ENCODE measurements at places on chromosomes 4 and X. TPM values are rescaled to one million over a fixed set of nuclear protein-coding genes. Genes with fewer than 3 reads are reported as not detected.

GRCh38 chrX:29560065-29560464 lies 655.3 kb upstream of the MAGEB2 start:
- no peak for DNase-seq

GRCh38 chrX:7316887-7317286 lies 168.9 kb upstream of the PUDP start:
- DNase-seq, result no peak

SSX1 gene
- not detected for polyA plus RNA-seq

APLN gene
- polyA plus RNA-seq, result 6.5 TPM

- no peak for DNase-seq
These were observed 179.2 kb downstream of the IL1RAPL2 start for GRCh38 chrX:104745152-104745551.

TMEM154 gene
- 1.9 TPM for polyA plus RNA-seq

GRCh38 chrX:150767475-150768131 lies 74.4 kb downstream of the MTMR1 start:
- no peak for DNase-seq

GRCh38 chr4:150464523-150464922 lies 117.4 kb upstream of the MAB21L2 start:
- no peak for DNase-seq

- no peak for DNase-seq
These were observed 77.4 kb upstream of the CPEB2 start for GRCh38 chr4:14924812-14925344.

DNA sequence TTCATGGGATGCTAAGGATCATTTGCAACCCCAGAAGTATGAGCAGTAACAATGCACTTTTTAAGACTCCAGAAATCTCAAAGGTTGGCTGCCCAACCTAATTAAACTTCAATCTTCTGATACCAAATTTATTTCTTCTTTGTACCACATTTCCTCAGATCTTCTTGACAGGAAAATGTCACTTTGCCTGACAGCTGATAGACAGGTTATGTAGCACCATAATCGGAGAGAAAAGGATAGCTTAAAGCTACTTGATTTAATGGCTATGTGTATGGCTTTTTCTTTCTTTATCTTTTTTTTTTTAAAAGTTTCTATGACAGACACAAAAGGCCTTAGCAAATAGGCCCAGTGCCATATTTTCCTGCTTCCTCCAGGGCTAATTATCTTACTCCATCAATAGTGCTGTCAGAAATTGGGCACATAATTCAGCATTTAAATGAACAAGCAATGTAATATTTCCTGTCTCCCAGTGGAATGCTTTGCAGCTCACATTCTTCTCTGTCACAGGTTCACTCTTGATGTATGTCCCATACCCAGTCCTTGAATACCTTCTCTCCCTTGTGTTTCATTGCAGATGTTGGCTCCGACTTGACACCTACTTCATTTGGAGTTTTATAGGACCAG lies 795.7 kb downstream of the ADGRL3 start:
- DNase-seq, result no peak

LRCH2 gene
- 13.9 TPM for polyA plus RNA-seq

- no peak for DNase-seq
These were observed 4.2 kb downstream of the TSPAN5 start for GRCh38 chr4:98653890-98654867.

- no peak for DNase-seq
These were observed 3.5 kb upstream of the CLCN3 start for GRCh38 chr4:169616846-169617245.

DNA sequence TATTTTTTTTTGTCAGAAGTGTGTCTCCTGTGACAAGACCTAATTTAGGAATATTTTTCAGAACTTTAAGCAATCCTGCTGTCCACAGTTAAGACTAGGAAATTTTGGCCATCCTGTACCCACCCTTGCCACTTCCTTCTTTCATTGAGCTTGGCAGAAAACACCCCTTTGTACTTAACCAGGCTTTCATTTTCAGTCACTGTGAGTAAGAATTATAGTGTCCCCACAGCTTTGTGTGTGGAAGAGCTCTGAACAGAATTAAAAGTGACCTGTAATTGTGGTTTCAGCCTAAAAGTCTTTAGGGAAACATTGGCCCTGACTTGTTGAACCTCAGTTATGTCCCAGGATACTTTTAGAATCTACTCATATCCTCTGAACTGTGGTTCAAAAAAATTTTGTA lies 153.7 kb upstream of the BMP3 start:
- no peak for DNase-seq

AMTN gene
- polyA plus RNA-seq, result not detected

F9 gene
- polyA plus RNA-seq, result 0.27 TPM

DNA sequence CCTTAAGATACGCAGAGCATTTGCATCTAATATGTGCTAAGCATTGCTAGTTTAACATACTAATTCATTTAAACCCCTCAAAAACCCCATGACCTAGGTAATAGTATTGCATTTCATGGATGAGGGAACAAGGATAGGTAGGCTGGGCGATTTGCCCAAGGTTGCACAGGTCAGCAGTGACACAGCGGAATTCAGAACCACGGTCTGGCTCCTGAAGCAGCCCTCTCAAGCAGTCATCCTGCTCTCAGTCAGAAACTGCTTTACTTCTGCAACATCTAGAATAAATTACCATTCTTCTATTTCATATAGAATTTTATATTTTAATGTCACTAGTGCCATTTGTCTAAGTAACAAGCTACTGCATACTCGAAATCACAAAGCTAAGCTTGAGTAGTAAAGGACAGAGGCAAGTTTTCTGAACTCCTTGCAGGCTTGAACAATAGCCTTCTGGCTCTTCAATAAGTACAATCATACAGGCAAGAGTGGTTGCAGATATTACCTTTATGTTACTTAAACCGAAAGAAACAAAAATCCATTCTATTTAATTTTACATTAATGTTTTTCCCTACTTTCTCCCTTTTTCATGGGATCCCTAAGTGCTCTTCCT lies 555 bp upstream of the SPP1 start:
- DNase-seq, result no peak

SHISA3 gene
- polyA plus RNA-seq, result 139 TPM

- DNase-seq, result no peak
These were observed 15.4 kb upstream of the CDKL5 start for GRCh38 chrX:18410038-18410437.

GRCh38 chrX:110003167-110004156 lies 548 bp downstream of the TMEM164 start:
- no peak for DNase-seq

DNA sequence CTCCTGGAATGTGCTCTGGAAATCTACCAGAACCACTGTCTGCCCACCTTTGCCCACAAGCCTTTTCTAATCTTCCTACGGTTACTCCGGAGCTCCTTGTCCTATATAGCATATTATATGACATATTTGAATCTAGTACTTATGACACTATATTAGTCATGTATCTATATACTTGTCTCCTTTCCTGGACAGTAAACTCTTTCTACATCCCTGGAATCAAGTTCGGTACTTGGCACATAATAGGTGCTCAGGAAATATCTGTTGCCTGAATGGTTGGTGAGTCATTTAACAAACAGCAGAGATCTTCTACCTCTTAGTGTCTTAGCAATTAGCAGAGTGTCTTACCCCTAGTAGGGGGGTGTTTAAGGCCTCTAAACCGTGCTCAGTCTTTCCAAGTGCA lies 123.6 kb downstream of the RELL1 start:
- no peak for DNase-seq

- no peak for DNase-seq
These were observed 5.6 kb upstream of the SMIM31 start for GRCh38 chr4:164748375-164748774.

DNA sequence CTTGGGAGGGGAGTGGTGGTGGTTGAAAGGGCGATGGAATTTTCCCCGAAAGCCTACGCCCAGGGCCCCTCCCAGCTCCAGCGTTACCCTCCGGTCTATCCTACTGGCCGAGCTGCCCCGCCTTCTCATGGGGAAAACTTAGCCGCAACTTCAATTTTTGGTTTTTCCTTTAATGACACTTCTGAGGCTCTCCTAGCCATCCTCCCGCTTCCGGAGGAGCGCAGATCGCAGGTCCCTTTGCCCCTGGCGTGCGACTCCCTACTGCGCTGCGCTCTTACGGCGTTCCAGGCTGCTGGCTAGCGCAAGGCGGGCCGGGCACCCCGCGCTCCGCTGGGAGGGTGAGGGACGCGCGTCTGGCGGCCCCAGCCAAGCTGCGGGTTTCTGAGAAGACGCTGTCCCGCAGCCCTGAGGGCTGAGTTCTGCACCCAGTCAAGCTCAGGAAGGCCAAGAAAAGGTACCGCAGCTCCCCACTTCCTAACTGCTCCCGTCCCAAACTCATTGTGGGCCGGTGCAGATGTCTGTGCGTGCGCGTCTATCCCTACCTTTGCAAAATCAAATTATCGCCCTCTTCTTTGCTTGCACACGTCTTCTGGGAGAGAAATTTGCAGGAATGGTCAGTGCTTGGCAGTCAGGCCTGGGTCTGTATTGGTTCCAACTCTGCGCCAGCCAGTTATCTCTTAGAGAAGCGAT lies 533 bp downstream of the IL15 start:
- no peak for DNase-seq

DNA sequence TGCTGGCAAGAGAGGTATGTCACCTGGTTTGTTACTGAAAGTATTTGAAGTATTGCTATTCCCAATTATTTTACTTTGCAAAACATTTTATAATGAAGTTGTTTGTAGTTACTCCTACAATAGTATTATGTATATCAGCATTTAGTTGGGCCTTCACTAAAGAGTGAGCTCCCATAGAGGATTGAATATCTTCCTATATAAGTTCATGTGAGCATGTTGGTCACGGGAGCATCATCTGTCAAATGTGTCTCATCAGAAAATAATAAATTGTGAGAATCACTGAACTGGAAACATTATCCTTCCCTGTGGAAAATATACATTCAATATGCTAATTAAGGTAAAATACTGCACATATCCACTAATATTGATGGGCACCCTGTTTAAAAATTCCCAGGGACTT lies 360.1 kb upstream of the ADGRL3 start:
- DNase-seq, result no peak

MGARP gene
- polyA plus RNA-seq, result 0.72 TPM

DNA sequence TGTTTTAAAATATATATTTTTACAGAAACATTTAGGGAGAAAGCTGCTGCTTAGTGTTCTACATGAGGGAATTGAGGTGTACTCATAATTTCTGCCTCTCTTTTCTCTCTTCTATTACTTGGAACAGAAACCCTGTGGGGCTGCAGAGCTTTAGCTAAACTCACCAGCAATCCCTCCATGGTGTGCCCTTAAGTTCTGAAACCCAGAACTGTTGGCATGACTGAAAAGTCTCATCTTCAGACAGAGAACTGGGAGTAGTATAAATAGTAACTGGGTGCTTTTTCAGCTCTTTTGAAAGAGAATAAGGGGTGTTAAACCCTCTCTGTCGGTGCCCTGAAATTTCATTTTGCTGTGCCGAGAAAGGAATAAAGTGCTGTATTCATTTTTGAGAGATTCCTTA lies 294.9 kb upstream of the BOD1L1 start:
- DNase-seq, result no peak

- DNase-seq, result no peak
These were observed 29.1 kb upstream of the PLS3 start for GRCh38 chrX:115531818-115532403.

DNA sequence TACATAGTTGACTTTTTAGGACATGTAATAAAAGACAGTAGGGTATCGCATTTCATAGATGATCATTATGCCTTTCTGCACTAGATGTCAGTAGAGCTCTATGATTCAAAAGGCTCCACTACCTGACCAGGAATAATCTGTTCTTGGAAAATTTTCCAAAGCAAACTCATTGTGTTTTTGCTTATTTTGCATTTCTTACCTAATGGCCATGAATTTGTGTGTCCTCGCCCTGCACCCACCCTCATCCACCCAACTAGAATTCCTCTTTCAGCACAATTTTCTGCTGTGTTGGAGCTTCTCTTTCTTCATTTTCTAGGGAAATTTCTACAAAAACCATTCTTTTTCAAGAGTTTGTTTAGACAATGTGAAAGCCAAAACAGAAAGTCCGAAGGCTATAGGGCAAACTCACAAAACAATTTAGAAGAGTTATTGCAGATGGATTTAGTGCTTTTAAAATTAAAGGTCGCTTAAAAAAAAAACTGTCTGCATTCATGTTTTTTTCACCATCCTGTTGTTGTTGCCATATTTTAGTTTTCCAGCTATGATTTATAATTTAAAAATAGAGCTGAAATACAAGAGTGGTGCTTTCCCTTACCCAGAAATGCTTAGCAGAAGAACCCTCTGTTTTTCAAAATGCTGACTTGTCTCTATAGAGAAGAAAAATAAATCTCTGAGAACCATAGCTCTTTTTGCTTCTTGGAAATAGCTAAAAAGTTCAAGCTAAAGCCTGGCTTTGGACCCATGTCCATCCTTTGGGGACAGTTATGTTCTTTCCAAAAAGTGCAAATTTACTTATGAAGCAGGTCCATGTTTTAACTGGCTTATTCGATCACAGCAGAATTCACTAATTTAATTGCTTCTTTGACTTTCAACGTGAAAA lies 183.7 kb downstream of the SPATA18 start:
- DNase-seq, result peak; percentile 64

KLB gene
- polyA plus RNA-seq, result 0.19 TPM

SMIM10L2A gene
- polyA plus RNA-seq, result 9.6 TPM

DNA sequence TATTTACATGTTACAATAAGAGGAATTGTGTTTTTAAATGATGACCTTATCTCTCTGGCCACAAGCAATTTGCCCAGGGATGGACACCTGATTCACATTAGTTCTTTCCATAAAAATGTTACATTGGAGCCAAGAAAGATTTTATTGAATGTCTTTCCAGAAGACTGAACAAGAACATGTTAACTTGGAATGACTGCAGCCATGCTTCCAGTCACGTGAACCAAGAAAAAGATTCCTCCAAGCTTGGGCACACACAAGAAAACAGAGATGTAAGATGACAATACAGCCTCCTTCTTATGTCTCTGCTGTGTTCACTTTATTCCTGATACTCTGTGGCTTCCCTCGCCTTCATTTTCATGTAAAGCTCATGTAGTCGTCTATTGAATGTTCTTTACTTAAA lies 737.6 kb downstream of the TRIML1 start:
- DNase-seq, result no peak

DNA sequence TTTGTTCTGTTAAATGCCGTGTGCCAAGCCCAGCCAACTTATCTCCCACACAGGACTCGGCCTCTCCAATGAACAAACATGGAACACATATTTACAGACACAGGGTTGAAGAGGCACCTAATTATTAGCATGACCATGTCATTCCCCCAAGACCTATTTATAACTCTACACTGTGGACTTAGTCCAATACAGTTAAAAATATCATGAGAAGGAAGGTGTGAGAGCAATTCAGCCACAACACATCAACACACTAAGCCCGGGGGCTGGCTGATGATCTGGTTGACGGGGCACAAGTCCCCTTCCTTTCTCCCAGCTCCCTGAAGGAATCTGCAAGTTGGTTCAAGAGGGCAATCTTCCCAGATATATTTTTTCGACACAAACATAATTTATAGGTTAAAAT lies 28.1 kb downstream of the MANBA start:
- DNase-seq, result no peak

ETNPPL gene
- not detected for polyA plus RNA-seq

- DNase-seq, result no peak
These were observed 34.5 kb upstream of the CDKN2AIP start for GRCh38 chr4:183409934-183410333.

MBNL3 gene
- polyA plus RNA-seq, result 35.3 TPM

DNA sequence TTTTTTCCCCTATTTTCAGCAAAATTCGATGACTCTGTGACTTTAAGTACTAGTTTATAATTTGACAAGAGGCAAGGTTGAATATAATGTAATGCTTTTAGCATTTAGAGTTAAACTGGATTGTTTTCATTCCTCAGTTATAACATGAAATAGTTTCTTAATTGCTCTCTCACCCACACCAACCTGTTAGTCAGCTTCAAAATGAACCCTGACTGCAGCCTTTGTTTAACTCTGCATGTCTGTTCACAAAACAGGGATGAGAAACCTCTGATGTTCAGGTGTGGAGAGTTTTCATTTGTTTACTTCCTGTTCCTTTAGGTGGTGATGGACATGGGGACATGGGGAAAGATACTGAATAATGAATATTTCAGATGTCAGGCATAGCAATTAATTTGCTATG lies 49.9 kb upstream of the MND1 start:
- DNase-seq, result no peak

Data from left renal pelvis (tissue), 4 donors.